ENCODE measurements at places on chromosomes 6 and 20. TPM values are rescaled to one million over a fixed set of nuclear protein-coding genes. Genes with fewer than 3 reads are reported as not detected.

Gene FERMT1
- total RNA-seq = 0.93 TPM

Gene MMP24
- not detected for total RNA-seq

Gene GSTA2
- total RNA-seq = not detected

Gene SLC16A10
- 2.8 TPM for total RNA-seq

Gene SLC52A3
- not detected for total RNA-seq

Gene ESF1
- 30.3 TPM for total RNA-seq

Gene TSPYL1
- 41.8 TPM for total RNA-seq

Gene SLPI
- total RNA-seq = not detected

Data from activated T-helper 1 cell treated with anti-CD3 and anti-CD28 coated beads, Interleukin-12 subunit alpha, Interleukin-12 subunit beta, Interleukin-2, Interleukin-4 antibody, amounts not matched to agents 30 ng/mL and 10 ng/mL and 1 ng/mL, durations not matched to agents 14 hours and 24 hours and 36 hours (primary cell).